ENCODE measurements at places on chromosomes 3 and 15.

- DNase-seq = peak; percentile 8
These were observed 48.4 kb upstream of the IP6K2 start for GRCh38 chr3:48765376-48765775.

- no peak for DNase-seq
These were observed 3.0 kb upstream of the LPP start for GRCh38 chr3:188150982-188151381.

DNA sequence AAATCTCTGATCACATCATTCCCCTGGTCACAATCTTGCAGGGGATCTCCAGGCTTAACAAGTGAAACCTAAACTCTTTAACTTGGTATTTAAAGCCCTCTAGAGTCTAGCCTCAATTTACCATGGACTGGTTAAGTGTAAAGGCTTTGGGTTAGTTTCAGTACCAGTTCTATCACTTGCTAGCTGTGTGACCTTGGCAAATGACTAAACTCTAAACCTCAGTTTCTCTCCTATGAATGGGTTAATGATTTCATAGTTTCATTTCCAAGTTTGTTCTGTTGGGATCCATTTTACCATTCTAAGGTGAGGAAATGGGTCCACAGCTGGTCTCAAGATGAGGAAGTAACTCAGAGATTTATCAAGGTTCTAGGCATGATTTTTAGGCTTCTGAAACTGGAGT is 38.8 kb upstream of the TIMP4 start:
- DNase-seq = no peak

GRCh38 chr15:31446546-31446945 is 119.9 kb downstream of the KLF13 start:
- no peak for DNase-seq

DNA sequence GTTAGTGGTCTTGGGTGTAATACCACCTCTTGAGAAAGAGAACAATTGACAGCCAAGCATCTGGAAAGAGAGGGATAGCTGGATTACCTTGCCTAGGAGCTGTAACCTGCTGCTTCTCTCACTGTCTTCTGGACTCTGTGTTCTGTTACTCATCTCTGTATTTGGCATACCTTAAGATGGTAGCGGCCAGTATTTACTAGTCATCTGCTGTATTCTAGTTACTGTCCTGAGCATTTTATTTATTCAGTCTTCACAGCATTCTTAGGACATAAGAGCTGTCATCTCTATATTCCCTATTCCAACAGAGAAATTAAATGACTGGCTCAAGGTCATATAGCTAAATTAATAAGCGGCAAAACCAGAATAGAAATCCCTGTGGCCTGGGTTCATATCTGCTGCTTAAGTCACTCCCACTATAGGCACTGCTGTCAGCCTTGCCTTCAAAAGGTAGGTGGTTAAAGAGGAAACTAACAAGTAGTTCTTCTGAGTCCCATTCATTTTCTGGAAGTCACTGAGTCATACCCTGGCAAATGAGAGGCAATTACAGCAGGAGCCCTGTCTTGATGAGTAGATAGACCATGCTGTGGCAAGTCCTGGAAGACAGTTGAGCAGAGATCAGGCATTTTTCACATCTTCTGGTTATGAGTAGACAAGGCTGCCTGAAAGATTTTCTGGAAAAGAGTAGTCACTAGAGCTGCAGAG is 68.2 kb downstream of the RAB7A start:
- peak; percentile 80 for DNase-seq

DNA sequence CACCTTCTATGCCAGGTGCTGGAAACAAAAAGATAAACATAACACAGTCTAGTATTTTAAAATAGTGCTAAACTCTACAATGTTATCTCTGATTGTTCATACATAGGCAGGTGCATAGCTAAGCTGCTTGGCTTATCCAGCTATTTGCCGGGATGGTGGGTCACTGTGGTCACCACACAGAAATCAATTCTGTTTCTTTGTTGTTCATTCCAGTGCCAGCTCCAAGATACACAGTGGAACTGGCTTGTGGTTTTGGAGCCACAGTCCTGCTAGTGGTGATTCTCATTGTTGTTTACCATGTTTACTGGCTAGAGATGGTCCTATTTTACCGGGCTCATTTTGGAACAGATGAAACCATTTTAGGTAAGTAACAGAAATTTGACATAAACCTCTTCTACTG is 130.2 kb downstream of the IL1RAP start:
- no peak for DNase-seq

GRCh38 chr3:105593315-105593714 is 226.6 kb downstream of the ALCAM start:
- DNase-seq = no peak

DNA sequence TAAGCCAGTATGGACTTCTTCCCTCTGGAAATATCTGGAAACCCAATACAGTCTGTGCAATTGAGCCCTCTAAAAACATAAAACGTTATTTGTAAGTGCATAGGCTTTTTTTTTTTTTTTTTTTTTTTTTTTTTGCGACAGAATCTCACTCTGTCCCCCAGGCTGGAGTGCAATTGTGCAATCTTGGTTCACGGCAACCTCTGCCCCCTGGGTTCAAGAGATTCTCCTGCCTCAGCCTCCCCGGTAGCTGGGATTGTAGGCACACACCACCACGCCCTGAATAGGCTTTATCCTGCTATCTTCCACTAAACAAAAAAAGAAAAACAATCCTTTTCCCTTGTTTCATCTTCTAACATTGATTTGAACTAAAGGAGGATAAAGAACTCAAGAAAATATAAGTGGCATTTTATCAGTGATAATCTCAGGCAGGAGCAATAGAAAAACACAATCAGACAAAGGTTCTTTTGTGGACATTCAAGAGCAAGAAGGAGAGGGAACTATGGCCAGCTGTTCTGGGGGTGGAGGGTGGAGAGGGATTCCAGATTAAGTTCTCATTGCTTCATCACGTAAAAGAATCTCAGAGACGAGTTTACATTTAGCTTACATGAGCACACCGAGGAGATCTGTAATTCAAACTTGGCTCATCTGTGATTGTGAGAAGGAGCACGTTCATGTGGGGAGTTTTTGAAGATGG is 68.6 kb downstream of the ITGB5 start:
- no peak for DNase-seq

DNA sequence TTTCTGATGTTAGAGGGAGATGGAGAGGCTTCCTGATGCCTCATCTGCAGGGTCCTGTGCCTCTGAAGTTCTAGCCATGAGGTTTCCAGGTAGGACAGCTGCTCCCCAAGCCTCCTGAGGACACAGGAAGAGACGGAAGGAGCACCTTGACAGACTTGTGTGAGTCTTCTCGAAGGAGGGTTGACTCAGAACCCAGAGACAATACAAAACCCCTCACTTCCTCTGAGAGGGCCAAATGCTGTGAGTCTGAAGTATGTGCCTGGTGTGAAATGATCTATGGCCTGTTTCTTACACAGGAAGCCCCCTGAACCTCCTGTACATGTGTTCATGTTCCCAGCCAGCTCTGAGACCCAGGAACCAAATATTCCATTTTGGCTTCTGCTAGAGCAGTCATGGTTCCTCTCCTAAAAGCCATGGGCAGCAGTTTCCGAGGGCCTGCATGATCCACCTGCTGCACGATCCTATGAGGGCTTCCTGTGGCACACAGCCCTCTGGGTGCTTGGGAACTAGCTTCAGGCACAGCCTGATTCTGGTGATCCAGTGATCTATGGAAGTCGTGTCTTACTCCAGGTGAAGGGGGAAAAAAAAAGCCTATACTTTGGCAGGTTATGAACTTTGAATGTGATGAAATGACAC is 62.2 kb downstream of the AAGAB start:
- DNase-seq = no peak

- DNase-seq = no peak
These were observed 76.3 kb downstream of the KLHL25 start for GRCh38 chr15:85718271-85718971.

- no peak for DNase-seq
These were observed 47.9 kb downstream of the TNK2 start for GRCh38 chr3:195860456-195860855.

DNA sequence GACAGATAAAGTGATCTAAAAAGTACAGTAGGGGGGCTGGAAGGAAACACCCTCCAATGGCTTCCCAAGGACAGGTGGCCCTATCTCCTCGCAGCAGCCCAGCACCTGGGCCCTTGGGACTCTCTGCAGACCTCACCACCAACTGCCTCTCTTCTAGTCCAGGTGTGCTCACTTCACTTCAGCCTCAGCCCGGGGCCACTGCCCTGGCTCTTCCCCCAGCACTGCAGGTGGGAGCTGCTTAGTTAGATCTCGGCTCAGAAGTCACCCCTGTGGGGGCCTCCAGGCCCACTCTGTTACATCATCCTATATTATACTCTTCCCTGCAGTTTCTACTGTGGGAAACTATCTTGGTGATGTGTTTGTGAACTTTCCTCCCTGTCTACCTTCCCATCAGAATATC is 2.0 kb downstream of the KLF15 start:
- no peak for DNase-seq

DNA sequence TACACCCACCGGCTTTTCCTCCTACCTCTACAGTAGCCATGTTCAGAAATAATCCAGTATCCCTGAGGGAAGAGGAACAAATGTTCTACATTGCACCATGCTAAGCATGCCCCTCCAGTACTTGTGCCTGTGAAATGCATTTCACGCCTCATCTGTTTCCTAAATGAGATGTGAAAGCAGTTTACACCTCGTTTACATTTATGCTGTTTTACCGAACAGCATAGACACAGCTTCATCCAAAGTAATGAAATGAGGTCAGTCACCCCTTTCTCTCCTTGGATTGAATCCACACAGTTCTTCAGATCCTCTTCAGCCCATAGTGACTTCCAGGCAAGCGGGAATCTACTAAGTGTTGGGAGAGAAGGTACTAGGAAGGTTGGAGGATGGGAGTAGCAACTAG is 514.3 kb downstream of the PDCD6IP start:
- no peak for DNase-seq

DNA sequence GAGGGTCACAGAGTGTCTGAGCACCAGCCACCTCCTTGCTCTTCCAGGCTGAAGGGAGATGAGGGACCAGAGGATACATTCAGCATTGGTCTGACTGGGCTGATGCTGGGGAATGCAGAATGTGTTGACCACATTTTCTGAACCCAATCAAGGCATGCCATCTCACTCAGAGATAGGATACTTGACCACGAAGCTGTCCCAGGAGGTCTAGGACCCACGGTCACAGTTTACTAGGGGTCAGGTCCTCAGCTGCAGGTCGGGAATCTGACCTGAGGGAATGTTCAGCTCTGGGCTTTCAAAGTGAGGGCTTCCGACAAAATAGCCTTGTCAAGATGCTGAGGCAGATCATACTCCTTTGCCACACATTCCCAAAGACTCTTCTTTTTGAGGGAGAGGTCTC is 19.6 kb downstream of the PLA2G4E start:
- DNase-seq = no peak

- no peak for DNase-seq
These were observed 68.3 kb upstream of the GLCE start for GRCh38 chr15:69092159-69092558.

GRCh38 chr3:151772825-151773480 is 39.2 kb downstream of the AADACL2 start:
- no peak for DNase-seq

DNA sequence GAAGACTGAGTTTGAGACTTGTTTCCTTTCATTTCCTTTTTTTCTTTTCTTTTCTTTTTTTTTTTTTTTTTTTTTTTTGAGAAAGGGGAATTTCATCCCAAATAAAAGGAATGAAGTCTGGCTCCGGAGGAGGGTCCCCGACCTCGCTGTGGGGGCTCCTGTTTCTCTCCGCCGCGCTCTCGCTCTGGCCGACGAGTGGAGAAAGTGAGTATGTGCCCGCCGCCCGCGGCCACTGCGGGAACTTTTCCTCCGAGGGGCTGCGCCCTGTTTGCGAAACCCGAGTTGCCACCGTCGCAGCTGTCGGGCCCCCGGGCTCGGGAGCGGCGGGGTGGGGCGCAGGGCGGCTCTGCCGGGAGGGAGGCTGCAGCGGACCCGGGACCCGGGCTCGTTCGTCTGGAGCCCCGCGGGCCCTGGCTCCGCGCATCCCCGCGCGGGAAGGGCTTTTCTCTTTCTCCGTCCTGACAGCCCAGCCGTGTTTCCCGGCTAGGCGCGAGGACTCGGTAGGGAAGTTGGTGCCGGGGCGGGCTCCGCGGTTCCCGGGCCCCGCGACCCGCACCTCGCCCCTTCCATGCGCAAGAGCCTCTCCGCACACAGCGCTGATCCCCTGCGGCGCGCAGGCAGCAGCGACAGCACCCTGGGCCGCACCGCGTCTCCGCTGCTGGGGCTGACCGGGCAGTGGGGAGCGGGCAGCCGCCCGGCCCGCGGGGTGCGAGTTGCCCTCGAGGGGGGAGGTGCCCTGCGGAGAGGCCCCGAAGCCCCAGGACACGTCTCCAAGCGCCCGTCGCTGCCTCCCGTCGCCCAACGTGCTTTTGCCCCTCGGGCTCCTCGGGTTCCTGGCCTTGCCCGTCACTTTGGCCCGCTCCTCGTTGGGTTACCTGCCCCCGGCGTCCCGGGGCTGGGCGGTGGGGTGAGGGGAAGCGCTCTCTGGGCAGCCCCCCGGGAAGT is 1.4 kb downstream of the IGF1R start:
- DNase-seq = peak; percentile 38

- no peak for DNase-seq
These were observed 15.6 kb downstream of the DCBLD2 start for GRCh38 chr3:98885851-98886250.

GRCh38 chr15:74200871-74201419 is 1.6 kb downstream of the STRA6 start:
- DNase-seq = no peak

DNA sequence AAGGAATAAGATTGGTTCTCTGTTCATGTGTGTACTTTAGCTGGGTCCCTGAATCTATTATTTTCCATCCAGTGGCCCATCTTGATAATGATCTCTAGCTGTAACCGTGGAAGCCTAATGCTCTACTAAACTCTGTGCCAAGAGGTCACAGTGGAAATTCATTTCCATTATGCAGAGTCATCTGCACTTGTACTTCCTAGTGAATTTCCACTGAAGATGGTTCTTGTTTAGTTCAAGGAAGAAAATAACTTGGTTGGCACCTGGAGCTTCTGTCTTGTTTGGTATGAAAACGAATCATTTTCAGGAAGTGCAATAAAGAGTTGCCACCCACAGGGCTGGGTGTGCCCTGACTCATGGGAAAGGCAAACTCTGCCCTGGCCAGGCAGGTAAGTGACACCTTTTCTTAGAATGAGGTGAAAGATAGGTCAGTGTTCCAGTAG is 10.3 kb downstream of the LPP start:
- DNase-seq = peak; percentile 42

DNA sequence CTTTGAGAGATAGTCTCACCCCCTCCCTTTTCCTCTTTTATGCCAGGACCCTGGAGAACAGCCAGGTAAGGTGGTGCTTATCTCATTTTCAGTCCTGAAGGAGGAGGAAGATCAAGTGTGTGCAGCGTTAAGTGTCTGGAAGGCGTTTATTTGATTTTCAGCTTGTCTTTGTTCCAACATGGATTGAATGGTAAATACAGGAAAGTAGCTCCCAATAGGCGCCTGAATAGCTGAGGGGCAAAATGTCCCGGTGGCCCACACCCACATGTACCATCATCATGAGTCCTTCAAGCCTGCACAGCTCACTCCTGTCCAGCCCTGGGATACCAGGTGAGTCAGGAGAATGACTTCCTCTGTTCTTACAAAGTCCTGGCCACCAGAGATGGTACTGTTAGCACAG is 73.5 kb downstream of the CEMIP start:
- DNase-seq = no peak

- no peak for DNase-seq
These were observed 17.4 kb downstream of the HEMK1 start for GRCh38 chr3:50586763-50587070.

All from inflammatory macrophage treated with lipopolysaccharide for 1 hour (primary cell).